Hypothalamus (tissue), 51 donors: ENCODE measurements at places on chromosomes 2 and 18.

DNA sequence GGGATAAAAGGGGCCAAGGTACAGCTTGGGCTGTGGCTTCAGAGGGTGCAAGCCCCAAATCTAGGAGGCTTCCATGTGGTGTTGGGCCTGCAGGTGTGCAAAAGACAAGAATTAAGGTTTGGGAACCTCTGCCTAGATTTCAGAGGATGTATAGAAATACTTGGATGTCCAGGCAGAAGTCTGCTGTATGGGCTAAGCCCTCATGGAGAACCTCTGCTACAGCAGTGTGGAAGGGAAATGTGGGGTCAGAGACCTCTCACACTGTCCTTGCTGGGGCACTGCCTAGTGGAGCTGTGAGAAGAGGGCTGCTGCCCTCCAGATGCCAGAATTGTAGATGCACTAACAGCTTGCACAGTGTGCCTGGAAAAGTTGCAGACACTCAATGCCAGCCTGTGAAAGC is 880.6 kb upstream of the ID2 start:
- no peak for DNase-seq

DNA sequence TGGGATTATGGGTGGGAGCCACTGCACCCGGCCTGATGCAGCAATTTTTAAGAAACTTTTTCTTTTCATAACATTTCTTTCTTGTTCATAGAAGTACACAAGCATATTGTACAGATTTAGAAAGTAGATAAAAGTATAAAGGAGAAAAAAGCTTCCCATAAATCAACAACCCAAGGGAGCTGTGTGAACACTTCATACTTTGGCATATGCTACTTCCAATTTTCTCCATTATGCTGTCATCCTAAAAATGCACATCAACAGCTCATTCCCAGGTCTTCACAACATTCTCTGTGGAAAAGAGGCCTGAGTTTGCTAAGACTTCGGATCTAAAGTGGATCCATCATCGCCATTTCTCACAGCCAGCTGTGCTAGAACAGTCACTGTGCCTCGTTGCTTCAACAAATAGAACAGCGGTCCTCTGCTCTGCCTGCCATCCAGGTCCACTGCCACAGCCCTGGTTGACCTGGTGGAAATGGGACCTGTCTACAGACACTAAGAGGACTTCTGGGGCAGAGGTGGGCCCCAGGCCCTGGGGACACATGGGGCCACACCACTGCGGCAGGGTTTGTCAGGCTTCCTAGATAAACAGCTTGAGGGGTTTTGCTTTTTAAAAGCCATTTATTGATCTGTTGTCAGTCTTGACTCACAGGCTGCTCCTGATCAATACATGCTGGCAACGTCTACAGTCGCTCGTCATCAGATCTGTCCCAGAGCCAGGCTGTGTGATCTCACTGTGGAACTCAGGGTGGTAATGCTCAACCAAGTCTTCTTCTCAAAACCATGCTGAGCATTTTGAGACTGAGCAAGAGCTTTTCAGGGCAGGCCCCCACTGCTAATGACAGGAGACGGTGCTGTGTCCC is 72.7 kb upstream of the MGAT4A start:
- DNase-seq = no peak

DNA sequence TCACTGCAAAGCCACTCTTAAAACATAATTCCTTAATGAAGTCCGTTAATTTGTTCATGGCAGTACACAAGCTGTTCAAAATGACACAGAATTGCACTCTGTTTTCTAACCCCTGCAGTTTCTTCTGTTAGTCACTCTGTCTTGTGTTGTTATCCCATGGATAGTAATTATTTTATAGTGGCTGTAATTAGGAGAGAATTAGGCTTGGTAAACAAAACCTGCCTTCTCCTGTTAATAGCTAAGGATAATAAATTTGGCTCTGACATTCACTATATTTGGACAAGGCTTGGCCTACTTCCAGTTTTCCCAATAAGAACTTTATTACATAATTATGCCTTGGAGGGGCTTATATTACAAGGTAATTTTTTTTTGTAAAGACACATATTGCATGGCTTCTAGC is 330.3 kb upstream of the FIGN start:
- no peak for DNase-seq

DNA sequence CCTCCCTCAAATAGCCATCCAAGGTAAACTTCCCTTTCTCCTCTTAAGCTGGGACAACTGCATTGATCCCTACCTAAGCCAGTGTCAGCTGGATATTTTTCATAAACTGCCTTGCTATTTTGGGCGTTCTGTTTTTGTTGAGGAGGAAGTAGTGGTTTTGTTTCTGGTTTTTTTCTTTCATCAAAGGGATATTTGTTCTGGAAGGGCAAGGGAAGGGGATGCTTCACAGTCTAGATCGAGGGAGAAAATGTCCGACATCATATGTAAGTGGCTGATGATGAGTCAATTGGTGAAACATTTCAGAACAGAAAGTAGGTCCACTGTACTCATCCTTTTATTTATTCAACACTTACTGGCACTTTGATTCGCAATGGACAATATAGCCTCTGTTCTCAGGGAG is 31.0 kb downstream of the TANC1 start:
- no peak for DNase-seq

DNA sequence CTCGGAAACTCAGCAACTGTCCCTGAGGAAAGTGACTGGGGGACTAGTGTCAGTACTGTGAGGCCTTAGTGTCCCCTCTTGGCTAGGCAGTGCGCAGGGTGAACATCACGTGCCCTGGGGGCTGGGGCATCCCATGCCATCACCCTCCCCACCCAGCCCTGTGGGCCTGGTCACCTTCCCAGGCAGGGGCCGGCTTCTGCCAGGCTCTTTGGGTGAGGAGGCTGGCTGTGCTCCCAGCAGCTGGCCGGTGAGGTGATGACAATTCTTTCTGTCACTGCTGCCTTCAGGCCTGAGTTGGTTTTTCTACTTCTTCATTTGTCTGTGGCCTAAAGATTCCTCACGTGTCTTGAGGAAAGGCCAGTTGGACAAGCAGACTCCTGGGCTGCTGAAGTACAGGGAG is 180.8 kb downstream of the KLHL29 start:
- no peak for DNase-seq

GRCh38 chr2:162716122-162716521 is 122.4 kb downstream of the KCNH7 start:
- no peak for DNase-seq

DNA sequence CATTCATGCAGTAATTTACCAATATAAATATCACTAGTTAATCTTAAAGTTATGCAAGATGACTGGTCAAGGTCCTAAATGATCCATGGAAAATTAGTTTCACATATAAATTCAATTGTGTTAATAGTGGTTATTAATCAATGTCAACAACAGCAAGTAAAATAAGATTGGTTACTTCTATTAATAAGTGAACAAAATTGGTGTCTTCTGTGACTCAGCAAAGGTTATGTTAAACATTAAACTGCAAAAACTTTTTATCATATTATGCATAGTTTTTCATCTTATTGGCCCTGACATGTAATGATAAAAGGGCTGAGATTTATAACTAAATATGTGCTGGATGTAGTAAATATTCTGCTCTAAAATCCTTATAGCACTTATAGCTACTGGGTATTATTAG is 359.0 kb upstream of the UBE2E3 start:
- no peak for DNase-seq

DNA sequence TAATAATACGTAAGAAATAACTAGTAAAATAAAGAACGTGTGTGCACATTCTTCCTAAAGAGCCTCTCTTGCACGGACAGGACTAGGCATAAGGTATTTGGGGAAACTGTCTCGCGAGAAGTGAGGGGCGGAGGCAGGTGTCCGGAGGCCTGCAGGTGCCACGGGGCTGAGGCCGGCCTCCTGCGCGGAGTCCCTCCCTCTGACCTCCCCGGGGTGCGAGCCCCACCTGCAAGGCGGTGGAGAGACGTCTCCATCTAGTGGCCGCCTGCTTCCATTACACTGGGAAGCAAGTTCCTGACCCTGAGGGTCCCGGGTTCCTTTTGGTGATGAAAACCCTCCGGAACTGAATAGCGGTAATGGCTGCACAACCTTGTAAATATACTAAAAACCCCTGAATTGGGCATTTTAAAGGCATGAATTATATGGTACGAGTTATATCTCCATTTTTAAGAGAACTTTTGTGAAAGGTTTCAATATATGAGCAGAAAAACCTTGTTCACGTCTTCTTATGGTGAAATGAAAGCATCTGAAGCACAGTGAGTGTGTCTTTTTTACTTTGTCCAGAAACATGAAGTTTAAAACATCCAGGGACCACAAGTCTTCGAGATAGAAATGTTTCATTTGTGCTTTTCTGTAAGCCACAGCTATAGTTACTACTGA is 35.5 kb upstream of the CTDP1 start:
- no peak for DNase-seq

- DNase-seq = no peak
Measured at GRCh38 chr2:115880558-115880957, 1438.1 kb downstream of the DPP10 start.

DNA sequence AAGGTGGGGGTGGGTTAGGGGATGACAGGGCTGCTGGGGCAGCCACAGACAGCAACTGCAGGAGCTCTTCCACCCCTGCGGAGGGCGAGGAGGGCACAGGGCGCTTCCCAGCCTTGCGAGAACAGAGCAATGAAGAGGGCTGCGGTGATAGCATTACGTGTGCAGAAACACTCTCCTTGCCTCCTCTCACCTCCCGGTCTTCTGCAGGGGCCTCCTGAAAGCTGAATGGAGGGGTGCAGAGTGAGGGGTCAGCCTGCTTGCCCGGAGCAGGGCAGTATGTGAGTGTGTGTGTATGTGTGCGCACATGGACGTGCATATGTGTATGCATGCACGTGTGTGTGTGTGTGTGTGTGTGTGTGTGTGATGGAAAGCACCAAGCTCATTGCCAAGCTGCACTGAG is 29.5 kb upstream of the IL1R2 start:
- no peak for DNase-seq

- no peak for DNase-seq
Measured at GRCh38 chr2:144166743-144167142, 353.2 kb downstream of the ZEB2 start.

- no peak for DNase-seq
Measured at GRCh38 chr2:241179899-241180298, 8.6 kb upstream of the ANO7 start.

- DNase-seq = no peak
Measured at GRCh38 chr2:55061523-55062344, 11.5 kb upstream of the RTN4 start.

DNA sequence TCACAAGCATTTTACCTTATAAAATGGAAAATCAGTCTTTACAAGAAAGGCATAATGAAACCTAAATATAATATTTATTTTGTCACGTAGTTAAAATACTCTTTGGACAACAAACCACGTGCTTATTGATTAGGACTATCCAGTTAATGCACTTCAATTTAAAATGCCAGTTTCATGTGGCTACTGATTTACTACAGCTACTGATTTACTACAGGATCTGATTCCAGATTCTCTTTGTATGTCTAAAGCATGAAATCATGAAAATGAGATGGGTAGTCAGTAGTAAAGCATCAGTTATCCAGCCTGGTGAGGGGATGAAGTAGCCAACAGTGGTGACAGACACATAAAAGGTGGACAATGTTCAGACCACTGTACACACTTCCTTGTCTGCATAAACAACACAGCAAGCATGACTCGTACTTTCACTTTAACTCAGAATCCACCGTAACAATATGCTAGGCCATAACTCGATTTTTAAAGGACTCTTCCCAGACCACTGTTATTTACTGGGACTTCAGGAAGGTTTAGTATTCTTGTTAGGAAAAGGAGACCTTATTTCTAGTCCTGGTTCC is 24.9 kb downstream of the ACAA2 start:
- no peak for DNase-seq

- DNase-seq = no peak
Measured at GRCh38 chr2:167271932-167272331, 383.7 kb downstream of the XIRP2 start.

DNA sequence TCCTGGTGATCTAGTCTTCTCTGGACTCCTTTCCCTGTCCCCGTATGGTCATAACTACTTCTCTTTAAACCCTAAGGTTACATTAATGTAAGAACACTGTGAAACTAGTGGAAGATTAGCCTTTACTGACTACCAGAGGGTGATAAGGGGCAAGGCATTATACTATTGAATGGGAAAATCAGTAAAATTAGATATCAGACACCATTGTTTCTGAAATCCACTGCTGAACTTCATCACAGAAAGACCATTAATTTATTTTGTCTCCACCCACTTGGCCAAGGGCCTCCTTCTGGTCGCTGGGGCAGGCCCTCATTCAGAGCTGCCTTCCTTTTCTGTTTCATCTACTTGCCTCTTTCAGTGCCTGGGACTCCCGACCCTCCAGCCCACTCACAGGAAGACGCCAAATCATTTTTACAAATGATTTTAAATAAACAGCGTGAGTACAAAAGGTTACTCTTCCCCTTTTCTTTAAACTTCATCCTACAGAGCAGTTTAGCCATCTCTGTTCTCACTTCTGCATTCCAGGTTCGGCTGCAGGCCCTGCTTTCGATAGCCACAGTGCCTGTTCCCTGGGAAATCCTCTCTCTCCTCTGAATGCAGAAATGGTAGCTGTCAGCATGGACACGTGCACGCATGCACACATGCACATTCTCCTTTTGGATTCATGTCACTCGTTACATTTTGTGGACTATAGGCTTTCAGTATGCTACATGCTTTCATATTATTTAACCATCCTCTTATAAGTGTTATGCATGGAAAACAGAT is 70.3 kb upstream of the DOCK10 start:
- DNase-seq = no peak
